ENCODE measurements at places on chromosomes 1 and 21.

DNA sequence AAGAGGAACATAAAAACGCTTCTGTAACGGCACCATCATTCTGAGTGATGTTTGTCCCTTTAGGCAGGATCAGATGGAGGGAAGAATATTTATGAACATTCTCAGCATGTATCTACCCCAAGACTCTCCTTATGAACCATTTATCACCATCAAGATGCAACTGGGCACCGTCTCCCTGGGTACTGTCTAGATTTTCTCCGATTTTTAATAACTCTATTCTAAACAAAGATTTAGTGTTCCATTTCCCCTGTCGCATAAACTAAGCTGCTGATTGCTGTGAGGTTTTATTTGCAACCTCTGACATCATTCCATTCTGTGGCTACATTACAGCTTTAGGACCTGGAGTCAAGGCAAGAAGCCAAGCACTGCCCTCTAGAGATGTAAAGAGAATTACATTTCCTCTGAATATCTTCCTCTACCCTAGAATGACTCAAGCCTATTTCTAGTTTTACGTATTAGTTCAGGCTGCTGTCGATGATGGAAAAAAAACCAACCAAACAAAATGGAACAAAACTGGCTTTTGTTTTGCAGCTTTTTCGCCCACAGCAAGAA, 130.1 kb upstream of the MAP1LC3C start:
- DNase-seq: peak; percentile 46

GRCh38 chr1:14487671-14488070, 110.8 kb upstream of the KAZN start:
- DNase-seq: no peak

- no peak for DNase-seq
These were observed 377.8 kb downstream of the USH2A start for GRCh38 chr1:216045400-216045799.

DNA sequence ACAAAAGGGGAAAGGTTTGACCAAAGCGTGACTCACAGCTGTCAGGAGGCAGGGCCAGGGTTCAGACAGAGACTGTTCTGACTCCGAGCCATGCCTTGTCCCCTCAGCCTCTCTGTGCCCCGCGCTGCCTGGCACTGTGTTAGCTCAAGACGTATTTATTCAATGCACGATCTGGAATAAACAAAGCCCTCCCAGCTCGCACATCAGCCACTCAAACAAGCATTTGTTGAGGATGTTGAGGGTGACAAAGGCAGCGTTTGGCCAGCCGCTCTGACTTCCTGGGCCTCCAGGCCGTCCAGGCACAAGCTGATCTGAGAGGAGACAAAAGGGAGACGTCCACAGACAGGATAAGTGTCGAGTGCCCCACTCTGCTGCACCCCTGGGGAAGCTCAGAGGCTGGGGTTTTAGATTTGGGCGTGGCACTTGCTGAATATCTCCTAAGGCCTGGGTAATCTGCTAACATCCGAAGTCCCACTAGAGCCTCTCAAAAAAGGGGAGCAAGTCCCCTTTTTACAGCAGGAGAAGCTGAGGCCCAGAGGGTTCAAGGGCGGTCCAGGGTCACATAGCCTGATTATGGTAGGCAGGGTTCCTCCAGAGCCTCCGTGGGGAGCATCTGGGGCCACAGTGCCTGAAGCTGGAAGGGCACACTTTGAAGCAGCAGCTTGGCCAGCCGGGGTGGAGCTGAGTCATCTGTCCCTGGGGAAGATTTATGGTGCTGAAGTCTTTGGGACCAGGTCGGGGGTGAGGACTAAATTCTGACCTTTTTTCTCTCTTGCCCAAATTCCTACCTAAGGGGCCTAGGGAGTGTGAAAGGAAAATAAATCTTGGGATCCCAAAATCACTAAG, 95.9 kb downstream of the SPSB1 start:
- peak; percentile 26 for DNase-seq

DNA sequence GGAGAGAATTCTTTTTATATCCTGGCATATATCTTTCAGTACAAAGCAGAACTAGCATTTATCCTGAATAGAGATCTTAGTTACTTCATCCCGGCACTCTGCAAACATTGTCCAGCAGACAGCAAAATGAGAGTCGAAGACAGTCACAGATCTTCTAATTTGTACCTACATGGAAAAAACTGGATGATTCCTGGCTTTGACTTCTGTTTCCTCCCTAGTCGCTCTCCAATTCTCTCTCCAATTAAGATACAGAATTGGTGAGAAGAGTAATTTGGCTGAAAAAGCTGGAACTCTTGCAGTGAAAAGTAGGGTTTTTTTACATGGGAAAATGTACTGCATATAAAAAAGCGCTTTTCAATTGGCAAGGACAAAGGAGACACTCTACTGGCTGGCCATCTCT, 151.1 kb upstream of the C8B start:
- no peak for DNase-seq

- no peak for DNase-seq
These were observed 1.8 kb upstream of the TBX15 start for GRCh38 chr1:118989878-118990378.

- no peak for DNase-seq
These were observed 65.2 kb downstream of the LRRC8C start for GRCh38 chr1:89698020-89698560.

DNA sequence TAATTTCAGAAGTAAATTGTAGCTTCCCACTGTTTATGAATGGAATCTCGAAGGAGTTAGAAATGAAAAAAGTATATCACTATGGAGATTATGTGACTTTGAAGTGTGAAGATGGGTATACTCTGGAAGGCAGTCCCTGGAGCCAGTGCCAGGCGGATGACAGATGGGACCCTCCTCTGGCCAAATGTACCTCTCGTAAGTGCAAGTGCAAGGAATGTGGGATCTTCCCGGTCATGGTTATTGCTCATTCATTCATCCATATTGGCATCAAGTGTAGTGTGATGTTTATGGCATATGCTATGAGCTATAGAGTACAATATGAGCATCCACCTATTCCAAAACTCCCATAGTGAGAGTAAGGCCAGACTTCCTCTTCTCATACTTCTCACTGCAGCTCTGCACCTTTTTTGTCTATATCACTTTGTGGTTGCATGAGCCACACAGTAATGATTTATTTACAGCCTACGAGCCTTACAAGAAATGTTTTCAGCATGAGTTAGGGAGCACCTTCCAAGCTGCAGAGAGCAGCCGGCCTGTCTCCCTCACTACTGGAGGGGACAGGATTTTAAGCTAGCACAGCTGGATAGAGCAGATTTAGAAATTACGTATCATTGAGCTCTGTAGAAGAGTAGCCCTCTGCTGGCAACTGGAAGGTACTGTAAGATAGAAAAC, 24.9 kb upstream of the CR1L start:
- DNase-seq: peak; percentile 8

DNA sequence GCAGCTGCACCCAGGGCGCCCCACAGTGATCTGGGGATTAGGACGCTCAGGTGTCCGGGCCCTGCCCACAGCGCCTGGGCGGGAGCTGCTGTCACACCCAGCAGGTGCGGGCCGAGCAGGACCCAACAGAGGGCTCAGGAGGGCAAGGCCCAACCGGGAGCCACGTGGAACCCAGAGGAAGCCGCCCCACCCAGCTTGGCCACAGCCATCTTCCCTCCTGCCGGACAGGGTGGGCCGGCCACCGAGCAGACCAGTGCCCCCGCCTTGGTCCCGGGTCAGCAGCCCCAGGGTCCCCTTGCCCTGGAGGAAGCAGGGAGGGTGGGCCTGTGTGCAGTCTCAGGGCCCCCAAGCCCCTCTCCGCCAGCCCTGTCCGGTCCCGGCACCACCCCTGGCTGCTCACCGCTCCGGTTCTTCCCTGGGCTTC, 6.3 kb upstream of the TTLL10 start:
- no peak for DNase-seq

DNA sequence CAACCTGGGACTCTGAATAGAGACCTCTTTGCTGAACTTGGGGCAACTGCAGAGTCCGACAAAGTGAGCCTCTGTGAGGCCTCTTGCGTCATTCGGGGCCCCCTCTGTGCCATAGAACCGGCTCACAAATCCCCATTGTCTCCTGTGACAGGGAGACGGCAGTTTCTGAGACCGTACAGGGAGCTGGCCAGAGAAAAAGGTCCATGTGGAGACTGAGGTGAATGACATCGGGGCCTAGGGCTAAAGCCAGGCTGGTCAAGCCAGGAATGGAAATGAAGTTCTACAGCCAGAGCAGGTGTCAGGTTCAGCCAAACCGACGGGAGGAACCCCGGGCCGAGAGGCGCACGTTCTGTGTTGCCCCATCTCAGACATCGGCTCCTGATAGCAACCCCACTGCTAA, 37.1 kb upstream of the TRIM67 start:
- no peak for DNase-seq

GRCh38 chr1:58620926-58621325, 43.9 kb upstream of the TACSTD2 start:
- no peak for DNase-seq

GRCh38 chr1:155531624-155532023, 31.0 kb downstream of the ASH1L start:
- no peak for DNase-seq

DNA sequence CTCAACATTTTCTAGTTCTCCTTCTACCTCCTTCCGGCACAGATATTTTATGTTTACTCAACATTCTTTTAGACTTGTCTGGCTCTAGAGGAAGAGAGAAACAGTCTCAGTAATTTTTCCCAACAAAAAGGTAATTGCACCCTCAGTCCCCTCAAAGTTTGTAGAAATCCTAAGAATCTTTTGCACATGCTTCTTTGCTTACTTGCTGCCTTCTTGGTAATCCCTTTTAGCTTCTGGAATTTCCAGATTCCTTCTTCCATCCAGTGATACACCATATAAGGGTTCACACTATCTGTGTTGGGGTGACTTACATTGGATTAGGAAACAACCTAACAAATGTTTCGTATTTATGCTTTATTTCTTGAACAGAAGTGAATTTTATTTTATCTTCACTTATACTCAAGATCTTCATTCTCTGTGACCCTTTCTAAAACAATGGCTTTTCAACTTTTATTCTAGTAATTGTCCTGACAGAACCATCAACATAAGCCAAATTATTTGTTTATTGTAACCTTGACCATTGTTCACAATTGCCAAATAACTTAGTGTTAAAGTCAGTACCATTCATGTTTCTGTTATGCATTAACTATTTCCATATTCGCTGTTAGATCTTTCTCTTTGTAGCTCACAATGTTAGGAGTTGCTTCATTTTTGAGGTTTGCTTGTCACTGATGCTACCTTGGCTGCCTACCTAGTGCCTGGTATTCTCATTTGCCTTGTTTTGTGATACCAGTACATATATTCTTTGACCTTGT, 238.1 kb downstream of the HMCN1 start:
- no peak for DNase-seq

DNA sequence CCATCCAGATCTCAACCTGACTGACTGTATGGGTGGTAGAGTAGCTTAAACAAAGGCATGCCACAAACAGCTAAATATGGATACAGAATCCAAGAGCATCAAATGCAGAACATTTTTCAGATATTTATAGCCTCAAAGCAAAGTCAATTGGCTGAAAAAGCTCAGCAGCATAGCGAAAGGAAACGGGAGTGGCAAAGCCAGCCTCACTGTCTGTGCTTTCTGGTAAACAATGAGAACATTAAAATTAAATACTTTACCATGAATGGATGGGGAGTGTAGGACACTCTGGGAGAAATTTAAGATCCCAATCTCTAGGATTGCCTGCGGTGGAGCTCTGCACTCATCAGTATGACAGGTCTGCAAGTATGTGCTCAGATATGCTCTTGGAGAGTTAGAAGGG, 4.4 kb downstream of the RASAL2 start:
- no peak for DNase-seq

- DNase-seq: no peak
These were observed 19.4 kb upstream of the SRSF4 start for GRCh38 chr1:29200906-29201594.

DNA sequence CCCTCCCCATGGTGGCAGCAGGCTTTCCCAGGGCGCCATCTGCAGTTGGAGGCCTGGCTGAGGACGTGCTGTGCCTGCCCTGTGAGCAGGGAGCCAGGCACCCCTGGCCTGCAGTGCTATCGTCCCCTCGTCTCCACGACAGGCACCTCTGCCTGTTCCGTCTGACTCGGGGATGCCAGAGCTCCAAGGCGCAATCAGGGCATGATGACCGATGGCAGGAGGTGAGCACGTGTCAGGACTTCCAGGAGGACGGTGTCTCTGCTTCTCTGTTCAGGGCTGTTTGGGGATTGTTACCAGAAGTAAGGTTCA, 125.2 kb downstream of the PCBP3 start:
- DNase-seq: no peak

GRCh38 chr1:75787524-75787923, 1.5 kb downstream of the RABGGTB start:
- DNase-seq: no peak

GRCh38 chr1:111556325-111557037, 53.0 kb upstream of the ADORA3 start:
- DNase-seq: no peak

GRCh38 chr21:46155514-46156377, at the start of gene FTCD:
TSS of gene FTCD (minus strand) at chr21:46155579. CDS start at chr21:46155523, 56 bp downstream.
- DNase-seq: no peak

GRCh38 chr1:7528386-7529198, 242.5 kb upstream of the VAMP3 start:
- DNase-seq: no peak

GRCh38 chr1:53408013-53408754, 51.0 kb upstream of the DMRTB1 start:
- no peak for DNase-seq

DNA sequence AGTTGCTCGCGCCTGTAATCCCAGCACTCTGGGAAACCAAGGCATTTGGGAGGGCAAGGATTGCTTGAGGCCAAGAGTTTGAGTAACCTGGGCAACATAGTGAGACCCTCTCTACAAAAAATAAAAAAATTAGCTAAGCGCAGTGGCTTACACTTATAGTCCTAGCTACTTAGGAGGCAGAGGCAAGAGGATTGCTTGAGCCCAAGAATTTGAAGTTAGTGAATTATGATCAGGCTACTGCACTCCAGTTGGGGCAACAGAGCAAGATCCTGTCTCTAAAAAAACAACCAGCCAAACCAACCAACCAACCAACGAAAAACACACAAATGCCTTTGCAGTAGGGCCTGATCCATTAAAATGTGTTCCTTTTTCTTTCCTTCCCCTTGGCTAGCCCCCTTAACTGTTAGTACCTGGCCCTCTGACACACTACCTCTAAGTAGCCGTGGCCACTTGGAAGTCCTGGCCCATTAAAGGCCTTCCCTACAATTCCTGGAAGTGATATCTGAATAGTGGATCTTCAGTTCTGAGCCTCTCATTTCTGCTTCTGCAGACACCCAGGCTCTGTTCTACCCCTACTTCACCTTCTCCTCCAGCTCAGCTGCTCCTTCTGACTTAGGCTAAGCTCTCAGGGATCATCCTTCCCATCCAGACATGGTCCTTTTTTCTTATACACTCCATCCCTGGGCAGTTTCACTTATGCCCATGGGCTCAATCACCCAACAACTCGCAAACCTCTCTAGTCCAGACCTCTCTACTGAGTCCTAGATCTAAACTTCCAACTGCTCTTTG, 3.5 kb upstream of the OSCP1 start:
- no peak for DNase-seq

DNA sequence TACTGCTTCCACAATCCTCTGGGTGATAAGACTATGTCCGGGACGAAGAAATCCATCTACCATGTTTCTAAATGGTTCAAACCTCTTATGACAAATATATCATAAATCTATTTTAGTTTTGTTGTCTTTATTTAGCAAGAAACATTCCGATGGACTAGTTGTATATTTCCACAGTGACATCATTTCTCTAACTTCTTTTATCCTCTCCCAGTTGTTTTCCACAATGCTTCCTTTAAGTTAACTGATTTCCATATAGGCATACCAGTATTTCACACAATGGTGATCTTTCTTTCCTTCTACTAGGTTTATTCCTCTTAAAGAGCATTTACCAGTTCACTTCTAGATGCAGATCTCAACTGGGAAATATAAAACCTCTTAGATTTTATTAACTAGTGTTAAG, 44.8 kb downstream of the USP1 start:
- no peak for DNase-seq
